ENCODE measurements at places on chromosomes 7 and 10.

GRCh38 chr7:121187222-121187621, 141.6 kb upstream of the WNT16 start:
- DNase-seq: no peak

DNA sequence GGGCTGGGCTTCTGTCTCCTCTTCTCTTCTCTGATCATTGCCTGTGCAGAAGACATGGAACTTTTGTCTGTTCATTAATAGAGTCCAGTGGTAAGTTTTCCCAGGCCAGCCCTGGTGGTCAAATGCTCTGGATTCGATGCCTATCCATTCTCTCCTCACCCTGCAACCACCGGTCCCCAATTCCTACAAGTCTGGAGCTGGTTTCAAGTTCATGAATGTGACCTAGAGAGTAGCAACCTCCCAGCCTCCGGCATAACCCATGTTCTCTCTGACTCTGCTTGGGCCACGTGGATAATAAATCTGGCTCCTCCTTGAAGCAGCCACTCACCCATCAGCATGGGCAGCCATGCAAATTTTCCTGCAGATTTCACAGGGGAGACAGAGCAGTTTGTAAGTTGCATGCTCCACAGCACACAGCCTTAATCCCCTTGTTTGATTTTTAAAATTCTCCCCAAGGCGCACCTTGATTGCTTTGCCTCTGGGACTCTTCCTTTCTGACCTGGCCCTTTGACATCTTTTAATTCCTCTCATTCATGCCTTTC, 37.3 kb upstream of the PDZD8 start:
- DNase-seq: no peak

GRCh38 chr10:117823980-117824379, 222.8 kb downstream of the RAB11FIP2 start:
- no peak for DNase-seq

DNA sequence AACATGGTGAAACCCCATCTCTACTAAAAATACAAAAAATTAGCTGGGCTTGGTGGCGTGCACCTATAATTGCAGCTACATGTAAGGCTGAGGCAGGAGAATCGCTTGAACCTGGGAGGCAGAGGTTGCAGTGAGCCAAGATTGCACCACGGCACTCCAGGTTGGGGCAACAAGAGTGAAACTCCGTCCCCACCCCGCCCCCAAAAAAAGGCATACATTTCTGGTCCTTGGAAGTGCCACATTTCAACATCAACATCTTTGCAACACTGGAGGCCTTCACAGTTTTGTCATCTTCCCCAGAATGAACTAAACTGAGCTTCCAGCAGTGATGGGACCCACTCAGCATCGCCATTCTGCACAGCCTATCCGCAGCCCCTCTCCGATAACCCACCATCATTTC, 36.6 kb downstream of the FAM53B start:
- DNase-seq: no peak

- no peak for DNase-seq
Measured at GRCh38 chr10:28125701-28126100, 126.8 kb upstream of the ODAD2 start.

- no peak for DNase-seq
Measured at GRCh38 chr10:126263006-126263676, 125.1 kb downstream of the ADAM12 start.

- DNase-seq: no peak
Measured at GRCh38 chr7:130187360-130187759, 17.8 kb downstream of the TMEM209 start.

DNA sequence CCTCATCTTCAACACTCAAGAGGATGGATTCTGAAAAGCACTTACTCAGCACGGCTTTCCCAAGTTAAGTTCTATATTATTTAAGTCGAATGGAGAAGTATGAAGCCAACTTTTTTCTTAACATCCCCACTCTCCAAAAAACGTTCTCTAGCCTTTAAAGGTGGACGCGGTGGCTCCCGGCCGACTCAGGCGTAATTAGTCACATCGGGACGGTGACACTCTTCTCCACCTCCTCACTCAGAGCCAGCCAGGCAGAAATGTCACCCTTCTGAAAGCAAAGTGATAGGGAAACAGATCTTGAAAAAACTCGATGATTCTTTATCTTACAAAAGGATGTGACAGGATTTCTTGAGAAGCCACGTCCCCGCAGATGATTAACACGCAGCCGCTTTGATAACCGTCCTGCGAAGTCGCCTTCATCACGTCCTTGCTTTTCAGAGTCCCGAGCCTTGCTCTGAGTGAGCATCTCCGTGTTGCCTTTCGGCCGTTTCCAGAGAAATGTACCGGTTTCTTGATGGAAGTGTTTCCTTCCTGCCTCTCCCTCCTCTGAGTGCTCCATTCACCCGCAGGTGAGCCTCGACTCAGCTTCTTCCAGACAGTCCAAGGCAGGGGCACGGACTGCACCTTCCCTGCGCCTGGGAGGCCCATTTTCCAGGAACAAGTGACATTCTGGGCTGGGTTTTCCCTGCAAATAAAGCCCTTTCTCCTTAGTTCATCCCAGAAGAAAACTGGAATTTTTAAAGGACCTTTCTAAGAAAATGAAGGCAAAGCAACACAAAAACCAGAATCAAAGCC, 314.8 kb downstream of the DNAJB6 start:
- DNase-seq: no peak
